T-helper 22 cell (primary cell): ENCODE measurements at places on chromosomes 11 and 22.

DNA sequence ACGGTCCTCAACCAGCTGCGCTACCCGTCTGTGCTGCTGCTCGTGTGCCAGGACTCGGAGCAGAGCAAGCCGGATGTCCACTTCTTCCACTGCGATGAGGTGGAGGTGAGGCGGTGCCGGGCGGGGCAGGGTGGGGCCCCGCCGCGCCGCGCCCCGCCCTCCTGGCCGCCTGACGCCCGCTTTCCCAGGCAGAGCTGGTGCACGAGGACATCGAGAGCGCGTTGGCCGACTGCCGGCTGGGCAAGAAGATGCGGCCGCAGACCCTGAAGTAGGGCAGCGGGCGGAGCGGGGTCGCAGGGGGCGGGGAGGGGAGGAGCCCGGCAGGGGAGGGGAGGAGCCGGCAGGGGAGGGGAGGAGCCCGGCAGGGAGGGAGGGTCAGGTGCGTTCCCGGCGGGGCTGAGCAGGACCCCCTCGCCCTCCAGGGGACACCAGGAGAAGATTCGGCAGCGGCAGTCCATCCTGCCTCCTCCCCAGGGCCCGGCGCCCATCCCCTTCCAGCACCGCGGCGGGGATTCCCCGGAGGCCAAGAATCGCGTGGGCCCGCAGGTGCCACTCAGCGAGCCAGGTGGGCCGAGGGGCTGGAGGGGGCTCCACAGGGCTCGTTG is 14.7 kb downstream of the EPS8L2 start:
- DNase-seq = peak; percentile 55

DNA sequence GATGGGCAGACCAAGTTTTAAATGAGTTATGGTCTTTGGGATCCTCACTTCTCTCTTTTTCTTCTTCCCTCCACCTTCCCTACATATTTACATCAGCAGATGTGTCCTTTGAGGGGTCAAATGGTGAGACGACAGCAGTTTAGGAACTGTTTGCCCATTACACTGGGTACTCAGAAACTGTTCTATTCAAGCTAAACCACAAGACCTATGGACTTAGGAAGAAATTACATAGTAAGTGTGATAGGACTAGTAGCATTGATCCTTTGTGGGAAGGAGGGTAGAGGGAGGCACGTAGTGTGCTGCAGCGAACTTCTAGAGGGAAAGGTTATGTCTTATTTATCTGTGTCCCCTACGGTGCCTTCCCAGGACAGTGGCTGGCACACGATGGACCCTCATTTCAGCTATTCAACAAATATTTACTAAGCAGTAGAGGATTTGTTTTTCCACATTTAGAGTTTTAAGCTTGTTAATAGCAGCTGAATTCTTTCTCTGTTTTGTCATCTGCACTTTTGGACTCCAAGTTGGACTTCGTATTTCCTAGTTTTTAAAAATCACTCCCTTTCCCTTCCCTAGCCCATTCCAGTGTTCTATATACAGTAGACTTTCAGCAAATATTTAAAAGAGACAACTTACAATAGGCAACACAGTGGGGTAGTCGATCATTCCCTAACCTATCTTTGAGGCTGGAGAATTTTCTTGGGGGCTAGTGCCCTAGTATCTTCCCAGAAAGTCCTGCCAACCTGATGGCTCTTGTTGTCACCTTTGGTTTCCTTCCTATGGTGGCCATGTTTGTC is 13.9 kb downstream of the FZD4 start:
- DNase-seq = no peak

DNA sequence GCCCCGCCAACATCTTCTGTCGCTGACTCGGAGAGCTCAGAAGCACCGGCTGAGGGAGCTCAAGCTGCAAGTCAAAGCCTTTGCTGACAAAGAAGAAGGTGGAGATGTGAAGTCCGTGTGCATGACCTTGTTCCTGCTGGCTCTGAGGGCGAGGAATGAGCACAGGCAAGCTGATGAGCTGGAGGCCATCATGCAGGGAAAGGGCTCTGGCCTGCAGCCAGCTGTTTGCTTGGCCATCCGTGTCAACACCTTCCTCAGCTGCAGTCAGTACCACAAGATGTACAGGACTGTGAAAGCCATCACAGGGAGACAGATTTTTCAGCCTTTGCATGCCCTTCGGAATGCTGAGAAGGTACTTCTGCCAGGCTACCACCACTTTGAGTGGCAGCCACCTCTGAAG is 6.7 kb downstream of the RAG1 start:
- no peak for DNase-seq

DNA sequence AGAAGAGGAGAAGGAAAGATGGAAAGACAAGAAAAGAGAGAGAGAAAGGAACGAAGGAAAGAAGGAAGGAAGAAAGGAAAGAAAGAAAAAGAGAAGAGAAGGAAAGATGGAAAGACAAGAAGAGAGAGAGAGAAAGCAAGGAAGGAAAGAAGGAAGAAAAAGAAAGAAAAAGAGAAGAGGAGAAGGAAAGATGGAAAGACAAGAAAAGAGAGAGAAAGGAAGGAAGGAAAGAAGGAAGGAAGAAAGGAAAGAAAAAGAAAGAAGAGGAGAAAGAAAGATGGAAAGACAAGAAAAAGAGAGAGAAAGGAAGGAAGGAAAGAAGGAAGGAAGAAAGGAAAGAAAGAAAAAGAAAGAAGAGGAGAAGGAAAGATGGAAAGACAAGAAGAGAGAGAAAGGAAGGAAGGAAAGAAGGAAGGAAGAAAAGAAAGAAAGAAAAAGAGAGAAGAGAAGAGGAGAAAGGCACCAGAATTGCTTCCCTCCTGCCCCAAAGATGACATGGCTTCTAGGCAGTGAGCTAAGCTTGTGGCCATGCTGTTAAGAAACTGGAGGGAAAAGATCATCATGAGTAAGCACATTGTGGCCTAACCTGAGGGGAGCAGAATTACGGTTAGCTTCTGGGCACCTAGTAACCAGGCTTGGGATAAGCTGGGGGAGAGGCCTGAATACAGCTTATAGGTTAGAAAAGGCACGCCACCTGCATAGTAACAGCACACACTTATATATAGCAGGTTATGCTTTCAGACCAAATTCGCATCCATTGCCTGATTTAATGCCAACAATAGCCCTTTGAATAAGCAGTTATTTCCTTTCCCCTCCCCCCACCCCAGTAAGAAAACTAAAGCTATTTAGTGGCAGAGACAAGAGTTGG is 2.3 kb upstream of the ST3GAL4 start:
- DNase-seq = no peak

- no peak for DNase-seq
Measured at GRCh38 chr22:32206774-32207758, 2.2 kb upstream of the RFPL2 start.

DNA sequence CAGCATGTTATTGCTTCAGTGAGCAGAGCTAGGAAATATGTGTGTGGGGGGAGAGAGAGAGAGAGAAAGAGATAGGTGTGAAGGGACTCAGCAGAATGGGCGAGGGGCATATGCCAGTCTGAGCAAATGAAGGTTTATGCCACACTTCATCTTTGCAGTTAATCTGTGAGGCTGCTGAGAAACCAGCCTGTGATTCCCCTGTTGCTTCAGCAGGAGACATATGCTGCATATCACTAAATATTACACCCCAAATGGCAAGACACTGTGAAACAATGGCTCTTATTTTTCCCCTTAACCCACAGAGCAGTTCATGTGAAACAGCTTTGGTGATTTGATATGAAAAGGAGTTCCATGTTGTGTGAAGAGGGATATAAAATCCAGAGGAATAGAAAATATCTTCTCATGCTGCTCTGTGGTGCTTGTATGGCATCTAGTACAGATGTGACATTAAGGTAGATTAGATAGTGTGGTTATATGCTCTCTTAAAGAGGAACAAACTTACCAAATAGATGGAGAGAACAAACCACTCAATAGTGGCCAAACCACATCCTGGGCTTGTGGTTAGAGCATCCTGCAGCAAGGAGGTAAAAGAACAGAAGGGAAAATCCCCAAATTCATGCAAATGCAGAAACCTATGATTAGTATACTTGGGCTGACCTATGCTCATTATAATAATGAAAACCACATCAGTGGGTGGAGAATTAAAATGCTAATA is 864.2 kb downstream of the FAM181B start:
- peak; percentile 71 for DNase-seq

DNA sequence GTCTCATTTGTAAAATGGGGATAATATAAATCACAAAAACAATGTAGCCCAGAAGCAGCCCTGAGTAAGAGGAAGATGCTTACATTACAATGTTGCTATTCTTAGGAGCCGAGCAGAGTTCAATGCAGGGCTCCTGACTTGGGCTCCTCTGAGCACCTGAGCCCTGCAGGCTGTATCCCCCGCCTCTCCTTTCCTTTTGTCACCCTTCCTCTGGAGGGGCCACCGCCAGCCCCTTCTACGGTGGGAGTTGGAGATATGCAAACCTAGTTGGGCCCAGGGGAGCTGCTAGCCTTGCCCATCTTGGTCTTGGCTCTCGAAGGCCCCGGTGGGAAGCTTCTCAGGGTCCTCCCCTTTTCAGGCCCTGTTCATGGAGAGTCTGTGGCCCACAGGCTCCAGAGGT is 8.4 kb upstream of the CSNK1E start:
- no peak for DNase-seq

GRCh38 chr11:24386546-24387397 is 110.1 kb upstream of the LUZP2 start:
- DNase-seq = no peak

DNA sequence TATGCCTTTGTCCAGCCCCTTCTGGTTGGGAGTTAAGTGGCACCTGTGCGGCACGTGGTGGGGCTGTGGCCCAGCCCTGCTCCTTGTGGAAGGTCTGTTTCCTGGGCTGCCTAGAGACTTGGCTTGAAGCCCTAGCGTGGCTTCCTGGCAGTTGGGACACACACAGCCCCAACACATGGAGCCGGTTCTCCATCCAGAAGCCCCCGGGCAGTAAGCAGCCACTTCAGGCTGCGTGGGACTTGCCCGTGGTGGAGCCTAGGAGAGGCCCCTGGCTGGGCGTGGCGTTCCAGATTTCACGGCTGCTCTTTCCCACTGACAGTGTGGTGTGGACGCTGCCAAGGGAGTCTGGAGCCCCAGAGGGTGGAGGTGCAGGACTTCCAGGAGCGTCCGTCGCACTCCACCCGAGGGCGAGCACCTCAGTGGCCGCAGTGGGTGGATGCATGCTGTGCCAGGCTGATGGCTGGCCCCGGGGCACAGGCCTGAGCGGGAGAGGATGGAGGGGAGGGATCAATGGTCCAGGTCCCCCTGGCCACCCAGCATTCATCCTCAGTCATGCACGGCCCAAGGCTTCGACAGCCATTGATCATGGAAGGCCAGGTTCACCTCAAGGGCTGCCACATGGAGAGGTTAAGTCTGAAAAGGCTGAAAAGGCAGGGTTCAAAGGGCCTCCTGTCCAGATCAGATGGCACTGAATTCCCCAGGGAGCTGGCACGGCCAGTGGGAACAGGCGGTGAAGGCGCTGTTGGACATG is 9.3 kb downstream of the CCND1 start:
- DNase-seq = no peak

DNA sequence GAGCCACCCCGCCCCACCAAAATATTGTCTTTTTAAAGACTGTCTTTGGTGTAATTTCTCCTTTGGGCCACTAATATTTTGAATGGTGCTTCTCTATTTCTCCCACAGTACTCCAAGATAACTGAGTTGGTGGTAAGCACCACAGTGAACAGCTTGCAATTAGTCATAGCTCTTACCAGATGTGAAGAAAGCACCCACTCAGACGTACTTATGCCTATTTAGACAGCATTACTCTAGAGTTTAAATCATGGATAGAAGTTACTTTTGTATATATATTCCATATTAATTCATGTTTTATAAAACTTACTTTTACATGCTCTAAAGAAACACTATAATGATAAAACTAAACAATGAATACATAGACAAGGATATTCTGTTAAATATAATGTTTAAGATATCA is 12.7 kb downstream of the ANO3 start:
- DNase-seq = no peak

DNA sequence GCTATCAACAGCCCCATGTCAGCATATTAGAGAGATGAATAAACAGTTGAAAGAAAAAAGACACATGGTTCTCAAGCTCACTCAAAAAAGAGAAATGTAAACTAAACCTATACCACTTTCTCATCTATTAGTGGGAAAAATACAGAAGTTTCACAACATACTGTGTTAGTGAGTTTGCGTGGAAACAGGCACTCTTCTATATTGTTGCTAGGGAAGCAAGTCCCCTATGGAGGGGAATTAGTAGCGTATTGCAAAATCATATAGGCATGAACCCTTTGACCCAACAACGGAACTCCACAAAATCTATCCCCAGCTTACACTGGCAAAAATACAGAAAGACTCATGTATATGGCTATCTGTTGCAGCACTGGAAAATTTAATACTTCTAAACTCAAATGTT is 14.2 kb upstream of the RFPL2 start:
- DNase-seq = no peak

DNA sequence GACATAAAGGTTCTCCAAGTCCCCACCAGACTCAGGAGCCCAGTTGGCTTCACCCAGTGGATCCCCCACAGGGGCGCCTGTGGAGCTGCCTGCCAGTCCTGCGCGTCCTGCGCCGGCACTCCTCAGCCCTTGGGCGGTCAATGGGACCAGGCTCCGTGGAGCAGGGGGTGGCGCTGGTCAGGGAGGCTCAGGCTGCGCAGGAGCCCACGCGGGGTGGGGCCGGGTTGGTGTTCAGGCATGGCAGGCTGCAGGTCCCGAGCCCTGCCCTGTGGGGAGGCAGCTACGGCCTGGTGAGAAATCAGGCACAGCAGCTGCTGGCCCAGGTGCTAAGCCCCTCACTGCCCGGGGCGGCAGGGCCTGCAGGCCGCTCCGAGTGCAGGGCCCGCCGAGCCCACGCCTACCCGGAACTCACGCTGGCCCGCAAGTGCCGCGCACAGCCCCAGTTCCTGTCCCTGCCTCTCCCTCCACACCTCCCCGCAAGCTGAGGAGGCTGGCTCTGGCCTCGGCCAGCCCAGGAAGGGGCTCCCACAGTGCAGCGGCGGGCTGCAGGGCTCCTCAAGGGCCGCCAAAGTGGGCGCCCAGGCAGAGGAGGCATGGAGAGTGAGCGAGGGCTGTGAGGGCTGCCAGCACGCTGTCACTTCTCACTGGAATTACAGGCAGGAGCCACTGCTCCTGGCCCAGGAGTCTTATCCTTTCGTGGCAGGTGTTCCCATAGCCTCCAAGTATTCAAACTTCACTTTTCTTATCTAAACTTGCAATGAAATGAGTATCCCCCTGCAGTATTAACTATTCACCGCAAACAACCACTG is 22.8 kb upstream of the ZBTB44 start:
- no peak for DNase-seq

DNA sequence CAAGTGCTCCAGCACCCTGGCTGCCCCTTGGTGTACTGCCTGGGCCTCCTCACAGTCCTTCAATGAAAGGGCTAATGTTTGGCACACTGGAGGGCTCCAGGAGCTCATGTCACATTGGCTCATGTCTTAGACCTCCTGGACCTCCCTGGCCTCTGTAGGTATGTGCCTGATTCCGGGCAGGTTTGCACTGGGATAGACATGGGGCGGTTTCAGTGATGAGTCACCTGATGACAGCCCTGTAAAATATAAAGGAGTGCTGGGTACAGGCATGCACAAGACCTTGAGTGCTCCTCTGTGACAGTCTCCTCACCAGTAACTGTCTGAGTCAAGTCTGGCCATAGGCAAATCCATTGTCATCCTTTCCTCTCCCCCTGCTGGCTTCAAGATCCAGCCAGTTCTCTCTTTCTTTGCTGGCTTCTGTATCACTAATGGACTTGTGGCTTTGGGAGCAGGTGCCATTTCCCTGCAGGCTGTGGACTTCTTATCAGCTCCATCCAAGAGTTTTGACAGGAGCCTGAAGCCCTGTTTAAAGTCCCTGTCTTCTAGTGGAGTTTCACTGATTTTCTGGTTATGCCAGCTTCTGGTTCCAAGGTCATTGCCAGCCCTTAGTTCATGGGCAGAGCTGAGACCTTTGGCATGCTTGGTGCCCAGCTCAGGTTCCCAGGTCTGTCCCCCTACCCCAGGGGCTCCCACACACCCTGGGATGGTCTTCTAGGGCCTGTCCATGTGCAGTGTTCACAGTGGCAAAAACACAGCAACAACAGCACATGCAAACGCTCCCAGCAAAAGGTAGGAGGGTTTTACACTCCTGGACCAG is 22.7 kb upstream of the P2RY2 start:
- DNase-seq = no peak
